ENCODE measurements at places on chromosomes 7 and 10. TPM values are rescaled to one million over a fixed set of nuclear protein-coding genes. Genes with fewer than 3 reads are reported as not detected.

The ADRB1 gene
- 0.65 TPM for total RNA-seq

The CPXM2 gene
- total RNA-seq: 0.46 TPM

The WNT16 gene
- total RNA-seq: 0.06 TPM

The CYCS gene
- total RNA-seq: 30.1 TPM

The C10orf95 gene
- 0.40 TPM for total RNA-seq

The AZGP1 gene
- total RNA-seq: 197 TPM

The RNF32 gene
- total RNA-seq: 0.70 TPM

The AGBL3 gene
- total RNA-seq: 0.95 TPM

The SLC18A3 gene
- 0.09 TPM for total RNA-seq

The PODXL gene
- total RNA-seq: 33.2 TPM

The NEUROG3 gene
- total RNA-seq: not detected

The NME8 gene
- not detected for total RNA-seq

The SAP25 gene
- 4.1 TPM for total RNA-seq

The MINDY4 gene
- 2.9 TPM for total RNA-seq

The LIPF gene
- total RNA-seq: not detected

The TNS3 gene
- total RNA-seq: 86.6 TPM

The PIP gene
- not detected for total RNA-seq

The ZDHHC4 gene
- total RNA-seq: 35.0 TPM

The FBXW4 gene
- 46.7 TPM for total RNA-seq

The SFTPA1 gene
- 1.1 TPM for total RNA-seq

The WNT8B gene
- 0.59 TPM for total RNA-seq

The GFRA1 gene
- 0.79 TPM for total RNA-seq

The LEP gene
- 5.2 TPM for total RNA-seq

The PRRT4 gene
- not detected for total RNA-seq

The OR2A1 gene
- not detected for total RNA-seq

The FGFBP3 gene
- total RNA-seq: 0.76 TPM

The GBX1 gene
- not detected for total RNA-seq

The FBXL13 gene
- total RNA-seq: 2.4 TPM

The ACBD7 gene
- 0.59 TPM for total RNA-seq

The PLAC9 gene
- 3.0 TPM for total RNA-seq

The SORBS1 gene
- 22.8 TPM for total RNA-seq

The GATA3 gene
- 0.31 TPM for total RNA-seq
